ENCODE measurements at places on chromosomes 5 and 9.

DNA sequence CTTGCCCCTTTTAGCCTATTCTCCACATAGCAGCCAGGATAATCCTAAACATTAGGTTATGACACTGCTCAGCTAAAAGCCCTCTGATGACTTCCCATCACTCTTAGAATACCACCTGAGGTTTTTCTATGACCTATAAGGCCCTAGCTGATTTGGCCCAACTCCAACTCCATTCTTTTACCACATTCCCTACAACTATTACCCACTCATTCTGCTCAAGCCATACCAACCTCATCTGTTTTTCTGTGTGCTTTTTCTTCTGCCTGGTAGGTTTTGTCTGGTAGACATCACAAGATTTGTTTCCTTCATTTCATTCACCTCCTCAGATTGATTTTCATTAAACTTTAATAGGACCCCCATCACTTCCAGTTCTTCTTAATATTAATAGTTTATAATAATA lies 12.5 kb upstream of the FCHO2 start:
- no peak for DNase-seq

DNA sequence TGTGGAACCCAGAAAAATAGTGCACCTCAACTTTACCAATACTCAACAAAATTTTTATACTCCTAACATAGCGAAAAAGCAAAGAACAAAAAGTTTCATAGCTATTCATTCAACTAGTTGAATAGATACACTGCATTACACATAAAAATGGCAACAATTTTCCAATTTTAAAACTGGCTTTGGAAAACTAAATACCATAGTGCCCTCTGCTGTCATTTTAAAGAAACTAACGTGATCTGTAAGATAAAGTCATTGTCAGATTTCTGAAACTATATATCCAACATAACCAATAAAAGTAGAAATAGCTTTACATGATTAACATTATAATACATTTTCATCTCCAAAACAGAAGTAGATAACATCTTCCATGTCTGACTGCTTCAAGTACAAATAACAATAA lies 31.6 kb downstream of the DTWD2 start:
- DNase-seq = peak; percentile 51

DNA sequence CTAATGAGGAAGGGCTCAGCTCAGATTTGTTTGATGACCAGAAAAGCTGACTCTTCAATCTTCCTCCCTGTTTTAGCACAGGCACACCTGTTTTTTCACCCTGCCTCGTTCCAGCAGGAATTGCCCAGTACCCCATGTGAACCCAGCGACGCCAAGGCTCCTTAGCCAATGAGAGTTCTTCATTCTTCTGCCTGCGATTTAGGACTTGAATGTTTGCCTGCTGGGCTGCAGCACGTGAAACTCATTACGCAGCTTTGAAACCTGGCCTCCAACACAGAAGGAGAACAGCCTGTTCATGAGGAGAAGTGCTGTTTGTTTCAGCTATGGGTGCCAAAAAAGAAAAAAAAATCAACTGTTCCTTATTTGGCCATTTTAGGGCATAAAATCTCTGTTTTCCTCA lies 315.5 kb downstream of the TRPM3 start:
- DNase-seq = peak; percentile 17

DNA sequence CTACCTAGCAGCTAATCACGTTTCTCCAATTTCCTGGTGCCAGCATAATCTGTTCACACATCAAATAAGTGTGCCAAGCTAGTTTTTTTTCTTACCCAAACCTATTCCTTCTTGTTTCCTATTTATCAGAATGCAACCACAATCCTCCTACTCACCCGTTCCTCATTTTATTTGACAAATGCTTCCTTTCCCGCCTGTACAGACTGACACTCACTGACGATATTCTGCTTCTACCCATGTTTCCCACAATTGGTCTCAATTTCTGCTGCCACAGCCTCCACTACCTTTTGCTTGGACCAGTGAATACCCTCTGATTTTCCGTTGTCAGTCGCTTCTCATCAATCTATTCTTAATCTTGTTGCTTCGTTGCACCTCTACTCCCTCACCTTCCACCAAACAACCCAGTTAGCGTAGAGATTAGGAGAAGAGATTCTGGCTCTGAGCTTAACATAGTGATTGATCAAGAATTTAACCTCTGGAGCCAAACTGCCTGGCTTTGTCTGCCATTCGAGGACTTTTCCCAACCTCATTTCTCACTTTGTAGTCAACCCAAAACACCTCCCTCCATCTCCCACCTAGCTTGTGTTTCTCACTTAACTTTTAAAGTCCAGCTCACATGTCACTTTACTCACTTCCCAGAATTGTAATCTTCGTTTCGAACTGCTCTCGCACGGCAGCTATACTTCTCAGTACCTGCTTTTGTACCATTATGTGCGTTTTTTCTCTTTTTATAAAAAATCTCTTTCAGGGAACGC lies 729 bp upstream of the TMEM38B start:
- no peak for DNase-seq

- peak; percentile 83 for DNase-seq
Measured at GRCh38 chr9:69919461-69920061, 98.9 kb downstream of the CFAP95 start.

DNA sequence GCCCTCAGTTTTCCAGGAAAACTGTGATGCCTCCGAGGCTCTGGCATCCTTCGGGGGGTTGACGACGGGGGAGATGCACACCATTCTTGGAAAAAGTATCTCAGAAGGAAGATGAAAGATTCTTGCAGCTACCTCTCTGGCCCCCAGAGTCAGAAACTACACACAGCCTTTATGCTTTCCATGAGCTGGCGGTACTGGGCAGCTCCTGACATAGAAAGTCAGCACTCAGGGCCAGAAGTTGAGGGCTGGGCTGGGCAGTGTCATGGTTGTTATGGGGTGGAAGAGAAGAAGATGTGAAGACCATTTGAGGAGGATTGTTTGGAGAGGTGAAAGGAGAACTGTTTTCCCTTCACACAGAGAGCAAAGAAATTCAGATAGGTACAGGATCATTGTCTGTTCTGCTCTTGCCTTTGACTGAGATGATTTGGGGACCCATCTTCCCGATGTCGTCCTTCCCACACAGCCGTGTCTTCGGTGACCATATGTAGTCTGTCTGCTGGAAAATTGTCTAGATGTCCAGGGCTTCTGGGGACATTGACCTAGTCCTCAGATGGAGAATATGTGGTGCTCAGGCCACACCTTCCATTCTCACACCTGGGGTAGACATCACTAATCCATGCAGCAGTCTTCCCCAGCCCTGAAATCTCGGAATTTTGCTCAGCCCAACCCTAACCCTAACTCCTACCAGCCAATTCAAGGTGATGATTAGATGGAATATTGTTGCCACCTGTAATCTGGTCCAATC lies 237.1 kb downstream of the CACNA1B start:
- DNase-seq = no peak

- no peak for DNase-seq
Measured at GRCh38 chr5:143176048-143176447, 227.4 kb downstream of the NR3C1 start.

- DNase-seq = no peak
Measured at GRCh38 chr9:81683238-81683637, 6.1 kb downstream of the TLE1 start.

DNA sequence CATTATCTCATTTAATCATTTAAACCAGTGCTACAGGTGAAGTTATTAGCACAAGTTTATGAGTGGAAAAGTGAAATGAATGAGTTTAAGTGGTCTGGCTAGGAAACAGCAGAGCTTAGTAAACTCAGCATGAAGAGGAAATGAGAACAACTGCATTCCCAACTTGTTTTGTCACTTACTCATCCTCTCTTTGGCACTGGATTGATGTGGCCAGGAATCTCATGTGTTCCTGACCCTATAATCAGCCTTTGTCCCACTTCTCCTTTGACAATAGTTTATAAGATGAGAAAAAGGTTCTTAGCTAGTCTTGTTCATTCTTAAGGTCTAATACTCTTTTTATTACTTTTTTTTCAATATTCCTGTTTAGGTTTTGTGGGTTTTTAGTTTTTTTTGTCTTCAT lies 559.2 kb upstream of the TLE4 start:
- DNase-seq = peak; percentile 62

DNA sequence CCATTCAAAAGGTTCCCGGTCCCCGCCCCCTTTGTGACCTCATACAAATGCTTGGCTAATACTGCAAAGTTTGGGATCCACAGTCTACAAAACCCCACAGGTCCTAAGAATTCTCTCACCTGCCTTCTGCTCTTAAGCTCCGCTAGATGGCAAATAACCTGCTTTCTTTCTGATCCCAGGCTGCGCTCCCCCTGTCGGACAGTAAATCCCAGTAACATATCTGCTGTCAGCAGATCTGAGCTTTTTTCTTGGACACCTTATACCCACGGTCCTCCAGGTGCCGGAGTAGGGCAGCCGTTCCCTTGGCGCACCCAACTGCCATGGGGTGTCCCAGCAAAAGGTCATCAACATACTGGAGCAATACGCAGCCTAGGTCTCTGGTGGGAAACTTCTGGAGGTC lies 39.0 kb upstream of the PPP1R26 start:
- no peak for DNase-seq

DNA sequence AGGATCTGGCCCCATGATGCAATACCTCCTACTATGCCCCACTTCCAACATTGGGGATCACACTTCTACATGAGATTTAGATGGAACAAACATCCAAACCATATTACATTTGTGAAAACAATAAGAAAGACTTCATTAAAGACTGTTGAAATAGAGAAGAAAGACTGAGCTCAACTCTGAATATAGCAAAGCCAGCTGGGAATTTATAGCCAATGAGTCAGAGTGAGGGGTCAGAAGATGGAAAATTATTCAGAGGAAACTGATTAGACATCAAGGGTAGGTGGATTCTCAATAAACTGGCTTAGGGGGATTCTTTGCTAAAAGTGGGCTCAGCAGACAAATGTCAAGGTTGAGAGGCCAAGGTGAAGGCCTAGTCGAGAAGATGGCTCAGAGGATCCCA lies 25.6 kb downstream of the BTF3 start:
- no peak for DNase-seq

DNA sequence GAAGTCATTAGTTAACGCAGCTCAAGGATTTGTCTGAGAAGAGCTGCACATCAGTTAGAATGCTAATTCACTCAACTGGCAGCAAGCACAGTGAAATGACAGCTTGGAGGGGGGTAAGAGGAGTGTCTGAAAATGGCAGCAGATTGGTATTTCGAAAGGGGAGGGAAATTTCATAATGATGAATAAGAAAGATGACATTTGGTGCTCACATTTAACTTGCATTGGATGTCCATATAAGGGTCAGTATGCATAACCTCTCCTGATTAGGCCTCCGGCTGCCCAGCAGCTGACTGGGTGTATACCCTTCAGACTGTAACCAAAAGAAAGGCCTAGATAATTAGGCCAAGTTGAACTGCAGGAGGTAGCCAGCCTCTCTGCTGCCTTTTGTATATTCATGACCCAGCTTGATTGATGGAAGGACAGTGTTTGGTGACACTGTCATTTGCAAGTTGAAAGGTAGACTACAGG lies 131.0 kb downstream of the PBX3 start:
- DNase-seq = peak; percentile 45

GRCh38 chr5:77294185-77294584 lies 83.7 kb downstream of the PDE8B start:
- no peak for DNase-seq

DNA sequence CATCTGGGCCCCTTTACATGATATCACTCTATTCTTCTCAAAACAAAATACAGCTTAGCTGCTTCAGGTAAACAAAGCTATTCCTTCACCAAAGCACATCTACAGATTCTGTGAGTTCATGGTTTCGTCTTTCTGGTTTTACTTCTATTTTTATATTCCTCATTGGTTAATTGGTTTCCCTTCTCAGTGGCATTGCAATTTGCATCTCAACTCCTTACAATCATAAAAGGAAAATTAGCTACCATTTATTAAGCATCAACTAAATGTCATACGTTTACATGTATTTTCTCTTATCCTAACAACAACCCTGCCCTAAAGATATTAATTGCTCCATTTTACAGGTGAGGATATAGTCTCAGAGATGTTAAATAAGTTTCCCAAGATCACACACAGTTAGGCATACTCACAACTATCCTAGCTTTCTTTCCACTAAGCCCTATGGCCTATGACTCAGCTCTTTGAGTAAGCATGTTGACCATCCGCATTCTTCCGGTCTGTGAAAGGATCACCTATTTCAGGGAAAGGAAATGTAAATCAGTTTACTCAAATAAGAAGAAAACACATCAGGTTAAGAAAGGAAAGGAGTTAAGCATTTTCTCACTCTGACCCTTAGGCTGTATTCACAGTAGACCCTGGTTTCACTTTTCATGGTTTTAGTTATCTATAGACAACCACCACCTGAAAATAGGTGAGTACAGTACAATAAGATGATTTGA lies 146.1 kb downstream of the CAAP1 start:
- DNase-seq = peak; percentile 55

DNA sequence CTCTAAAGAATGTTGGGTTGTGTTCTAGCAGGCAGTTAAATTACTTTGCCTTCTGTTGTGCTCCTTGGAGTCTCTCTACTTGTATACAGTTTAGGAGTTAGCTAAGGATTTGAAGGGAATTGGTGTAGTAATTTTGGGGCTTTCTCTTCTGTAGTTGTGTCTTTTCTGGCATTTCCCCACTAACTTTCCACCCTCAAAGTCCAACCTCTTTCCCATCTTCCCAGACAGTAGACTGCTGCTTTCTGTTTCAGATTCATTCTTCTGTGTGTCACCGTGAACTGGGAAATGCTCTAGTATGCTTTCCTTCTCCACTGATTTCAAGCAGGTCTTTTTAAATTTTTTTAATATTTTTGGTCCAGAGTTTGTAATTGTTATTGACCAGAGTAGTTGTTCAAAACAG lies 4.5 kb upstream of the ANGPTL2 start:
- no peak for DNase-seq

- DNase-seq = peak; percentile 1
Measured at GRCh38 chr5:58804291-58804690, 221.4 kb downstream of the RAB3C start.

- no peak for DNase-seq
Measured at GRCh38 chr9:37209431-37210386, 89.3 kb downstream of the ZCCHC7 start.

GRCh38 chr9:26566141-26566540 lies 326.5 kb downstream of the CAAP1 start:
- no peak for DNase-seq

DNA sequence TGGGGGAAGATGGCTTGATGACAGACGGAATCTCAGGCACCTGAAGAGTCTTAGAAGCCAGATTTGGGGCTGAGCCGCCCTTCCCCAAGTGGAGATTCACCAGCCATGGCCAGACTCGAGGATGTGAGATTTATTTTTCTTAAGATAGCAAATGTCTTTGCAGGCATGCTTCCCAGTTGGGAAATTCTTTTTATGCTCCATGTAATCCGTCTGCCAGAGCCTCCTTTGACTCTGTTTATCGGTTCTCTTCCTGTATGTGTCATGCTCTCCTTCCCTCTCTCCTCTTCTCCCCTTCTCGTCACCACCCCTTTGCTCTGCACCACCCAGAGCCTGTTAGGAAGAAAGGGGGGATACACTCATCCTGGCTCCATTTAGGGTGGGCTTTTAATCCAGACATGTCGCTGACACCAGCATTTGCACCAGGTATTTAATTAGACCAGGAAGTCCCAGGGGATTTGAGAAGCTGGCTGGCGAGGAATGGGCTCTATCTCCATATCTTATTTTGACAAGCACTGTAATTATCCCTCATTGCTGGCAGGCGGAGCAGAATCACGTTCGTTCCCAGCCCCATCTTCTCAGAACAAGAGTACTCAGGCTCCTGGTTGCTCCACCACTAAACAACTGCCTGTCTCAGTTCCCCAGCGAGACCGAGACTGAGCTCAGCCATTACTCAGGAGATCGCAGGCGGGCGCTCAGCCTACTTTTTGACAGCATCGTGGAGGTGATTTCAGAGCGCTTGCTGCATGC lies 50.9 kb downstream of the KCNIP1 start:
- peak; percentile 44 for DNase-seq
